ENCODE measurements at places on chromosomes 2 and 18.

DNA sequence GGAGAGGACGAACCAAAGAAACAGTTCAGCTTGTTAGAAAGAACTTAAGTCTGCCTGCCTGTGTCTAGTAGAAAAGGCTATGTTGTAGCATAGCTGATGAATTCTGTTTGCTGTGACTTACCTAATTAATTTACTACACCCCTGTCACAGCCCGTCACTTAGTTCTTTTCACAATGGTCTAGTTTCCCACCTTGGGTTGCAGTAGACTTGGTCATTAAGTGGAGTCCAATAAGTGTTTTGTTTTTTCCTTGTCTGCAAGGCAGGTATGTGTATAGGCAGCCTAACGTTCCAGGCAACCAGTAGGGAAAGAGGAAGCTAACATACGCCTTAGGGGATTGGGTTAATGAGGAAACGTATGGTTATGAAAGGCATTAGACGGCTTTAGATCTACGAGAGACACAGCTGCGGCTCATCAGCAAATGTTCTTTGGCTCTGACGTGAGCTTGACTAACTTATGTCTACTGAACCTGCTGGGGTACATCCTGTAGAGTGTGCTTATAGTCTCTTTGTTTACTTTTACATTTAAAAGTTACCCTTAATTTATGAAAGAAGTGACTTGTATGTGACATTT lies 180.1 kb downstream of the PRPF40A start:
- no peak for DNase-seq

- DNase-seq, result no peak
Observed at GRCh38 chr18:72651033-72651432, 106.9 kb upstream of the CBLN2 start.

DNA sequence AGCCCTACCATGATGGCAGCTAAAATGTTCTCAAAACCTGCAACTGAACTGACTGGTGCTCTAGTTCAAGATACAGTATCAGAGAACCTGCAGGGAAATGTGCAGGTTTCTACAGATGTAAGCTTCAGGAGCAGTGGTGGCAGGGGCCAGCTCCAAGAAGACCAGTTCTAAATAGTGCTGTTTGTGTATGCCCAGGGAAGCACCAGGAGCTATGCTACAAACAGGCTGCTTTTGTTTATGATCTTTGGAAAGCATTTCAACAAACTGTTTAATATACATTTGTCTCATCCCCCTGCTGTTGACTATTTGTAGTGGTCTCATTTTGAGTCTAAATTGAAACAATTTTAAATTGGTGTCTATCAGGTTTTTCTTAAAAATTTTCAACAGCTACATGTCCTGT lies 20.7 kb downstream of the FZD5 start:
- no peak for DNase-seq

GRCh38 chr2:26033270-26033817 lies 540 bp upstream of the RAB10 start:
- DNase-seq, result peak; percentile 97

- peak; percentile 64 for DNase-seq
Observed at GRCh38 chr2:155372969-155373368, 674.5 kb downstream of the KCNJ3 start.

DNA sequence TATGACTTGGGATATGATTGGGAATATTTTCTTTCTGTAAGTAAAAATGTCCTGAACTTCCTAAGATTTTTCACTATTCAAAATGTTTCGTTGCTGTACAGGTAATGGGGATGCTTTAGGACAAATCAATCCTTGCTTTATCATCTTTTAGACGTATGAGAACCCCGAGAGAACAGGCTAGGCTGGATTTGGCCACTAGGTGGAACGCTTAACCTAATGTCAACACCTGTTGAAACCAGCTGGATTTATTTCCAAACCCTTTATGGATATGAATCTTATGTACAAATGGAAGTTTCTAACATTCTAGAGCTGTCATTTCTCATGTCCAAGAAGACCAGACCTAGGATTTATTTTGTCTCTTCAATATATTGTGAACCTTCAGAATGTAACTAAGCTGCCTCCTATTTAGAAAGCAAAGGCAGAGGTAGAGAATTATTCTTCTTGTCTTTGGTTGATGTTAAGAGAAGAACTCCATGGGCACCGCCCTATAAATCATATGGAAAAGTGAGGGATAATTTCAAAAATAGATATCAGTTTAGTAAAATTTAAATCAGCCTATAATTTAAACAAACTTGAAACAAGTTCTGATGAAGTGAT lies 96.7 kb downstream of the PMAIP1 start:
- peak; percentile 91 for DNase-seq

GRCh38 chr2:130160131-130160530 lies 15.2 kb upstream of the CCDC74B start:
- no peak for DNase-seq

GRCh38 chr18:59730896-59731295 lies 33.7 kb upstream of the CCBE1 start:
- DNase-seq, result no peak

Data from DMS53 (cell line).